Activated naive CD8-positive, alpha-beta T cell treated with anti-CD3 and anti-CD28 coated beads, Interleukin-2, amount 50 U/mL, for 16 hours (primary cell): ENCODE measurements at places on chromosomes 7 and 10.

- no peak for DNase-seq
These were observed 3.7 kb downstream of the GOT1 start for GRCh38 chr10:99426689-99427088.

GRCh38 chr7:30926313-30926712 is 14.7 kb downstream of the AQP1 start:
- no peak for DNase-seq

GRCh38 chr10:109698086-109698485 is 225.2 kb downstream of the XPNPEP1 start:
- DNase-seq: no peak

GRCh38 chr10:11863353-11864109 is 40.4 kb downstream of the PROSER2 start:
- no peak for DNase-seq

DNA sequence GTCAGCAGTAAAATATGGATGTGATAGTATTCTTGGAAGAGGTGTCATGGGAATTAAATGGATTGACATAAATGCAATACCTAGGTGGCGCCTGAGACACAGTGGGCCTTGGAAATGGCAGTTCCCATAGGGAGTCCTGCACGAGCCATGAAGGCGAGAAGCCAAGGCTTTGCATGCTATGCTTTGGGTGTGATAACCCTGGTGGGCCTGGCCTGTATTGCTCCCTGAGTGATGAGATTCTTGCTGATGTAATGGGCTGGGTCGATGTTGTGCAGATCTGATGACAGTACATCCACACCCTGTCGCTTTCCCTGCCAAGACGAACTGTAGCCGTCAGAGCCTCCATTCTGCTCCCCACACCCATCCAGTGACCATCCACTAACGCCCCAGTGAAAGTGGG is 46.4 kb downstream of the CREB5 start:
- DNase-seq: no peak

DNA sequence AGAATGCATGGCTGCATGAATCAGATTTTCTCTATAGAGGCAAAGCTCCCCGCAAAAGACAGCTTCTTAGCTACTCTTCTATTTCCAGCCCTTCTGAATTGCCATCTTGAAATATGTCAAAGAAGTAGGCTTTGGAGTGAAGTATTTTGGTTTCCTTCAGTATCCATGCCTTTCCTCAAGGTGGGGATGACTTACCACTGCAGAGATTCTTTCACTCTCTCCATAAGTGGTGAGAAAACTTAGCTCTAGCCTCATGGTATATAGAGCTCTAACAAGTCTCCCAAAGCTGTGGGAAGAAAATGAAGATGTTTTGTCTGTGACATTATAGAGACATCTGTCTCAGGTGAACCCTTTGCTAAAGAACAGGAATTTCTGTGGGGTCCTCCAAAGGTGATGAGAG is 89.6 kb upstream of the ITGB1 start:
- no peak for DNase-seq

DNA sequence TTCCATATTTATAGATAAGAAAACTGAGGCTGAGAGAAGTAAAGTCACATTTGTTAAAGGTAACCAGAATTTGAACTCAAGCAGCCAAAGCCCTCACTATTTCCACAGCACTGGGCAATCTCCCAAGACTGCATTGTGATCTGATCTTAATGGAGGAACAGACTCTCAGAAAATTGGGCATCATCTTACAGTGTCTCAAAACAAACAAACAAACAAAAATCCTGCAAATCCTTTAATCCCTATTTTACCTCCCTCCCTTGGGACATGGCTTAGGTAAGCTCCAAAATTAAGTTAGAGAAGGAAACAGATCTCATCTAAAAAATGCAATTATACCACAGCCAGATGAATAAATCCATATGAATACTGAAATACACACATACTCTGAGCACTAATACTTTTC is 57.5 kb downstream of the FHIP2A start:
- DNase-seq: no peak
